ENCODE measurements at places on chromosomes 7 and 10.

- DNase-seq = no peak
Measured at GRCh38 chr10:65112573-65112972, 1591.4 kb downstream of the REEP3 start.

GRCh38 chr10:114779803-114780576 lies 41.6 kb upstream of the FHIP2A start:
- DNase-seq = no peak

DNA sequence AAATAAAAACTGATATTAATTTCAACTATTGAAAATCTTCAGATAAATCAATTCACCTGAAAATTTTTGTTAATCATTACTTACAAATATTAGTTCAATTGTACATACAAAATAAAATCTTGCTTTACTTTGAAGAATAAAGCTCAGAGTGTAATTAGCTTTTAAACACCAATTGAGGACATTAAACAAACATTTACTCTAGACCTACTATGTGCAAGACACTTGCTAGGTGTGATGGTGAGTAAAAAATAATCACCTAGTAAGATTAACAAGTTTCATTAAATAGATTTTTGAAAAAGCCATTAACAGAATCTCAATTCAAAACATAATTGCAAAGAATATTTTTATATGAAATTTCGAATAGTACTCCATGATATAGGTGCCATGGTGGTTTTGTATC lies 3.9 kb upstream of the MLLT10 start:
- no peak for DNase-seq

DNA sequence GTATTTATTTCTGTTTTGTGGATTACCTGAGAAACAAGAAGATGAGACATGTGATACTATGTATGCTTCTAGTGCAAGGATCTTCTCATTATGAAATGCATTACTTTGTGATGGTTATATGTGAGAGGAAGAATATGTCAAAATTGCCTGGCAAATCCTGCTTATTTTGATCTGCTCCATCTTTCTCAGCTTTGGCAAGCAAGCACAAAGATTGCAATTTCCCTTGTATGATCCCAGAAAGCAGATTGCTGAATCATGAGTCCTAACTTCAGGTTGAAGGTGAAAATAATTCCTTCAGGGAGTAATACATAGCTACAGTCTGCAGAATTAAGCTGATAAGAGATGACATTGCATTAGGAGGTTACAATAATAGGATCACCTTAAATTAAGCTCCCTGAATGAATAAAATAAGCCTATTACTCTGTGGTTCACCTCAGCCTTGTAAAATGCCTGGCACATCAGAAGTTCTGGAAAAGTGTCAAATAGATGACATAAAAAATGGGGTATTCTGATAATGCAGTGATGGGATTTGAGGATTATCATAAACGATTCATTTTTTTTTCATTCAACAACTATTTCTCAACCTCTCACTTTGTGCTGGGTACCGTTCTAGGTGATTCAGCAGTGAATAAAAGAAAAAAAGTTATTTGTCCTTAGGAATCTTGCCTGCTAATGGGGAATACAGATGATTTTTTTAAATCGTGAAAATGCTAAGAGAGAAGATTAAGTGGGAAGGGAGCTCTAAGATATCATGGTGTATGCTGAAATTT lies 120.7 kb downstream of the CHN2 start:
- no peak for DNase-seq

DNA sequence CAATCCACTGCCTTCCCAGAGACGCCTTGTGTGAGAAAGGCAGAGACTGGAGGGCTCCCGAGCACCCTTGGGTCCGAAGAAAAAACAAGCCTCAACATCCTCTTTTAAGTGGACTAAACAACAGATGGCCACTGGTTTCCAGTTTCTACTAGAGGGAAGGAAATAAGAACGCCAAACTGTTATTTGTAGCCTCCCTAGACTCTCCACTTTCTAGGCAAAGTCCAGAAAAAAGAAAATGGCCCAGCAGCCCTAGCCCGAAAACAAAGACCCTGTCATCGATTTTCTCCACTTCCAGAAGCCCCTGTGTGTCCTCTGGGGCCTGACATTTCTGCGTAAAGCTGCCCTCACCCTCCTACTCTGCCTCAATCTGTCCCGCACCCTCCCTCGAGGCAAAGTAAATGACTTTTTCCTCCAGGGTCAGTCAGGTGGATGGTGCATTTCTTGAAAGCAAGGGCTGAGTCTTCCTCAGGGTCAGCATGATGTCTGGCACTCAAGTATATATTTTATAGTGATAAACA lies 6.0 kb downstream of the RGS10 start:
- DNase-seq = no peak

DNA sequence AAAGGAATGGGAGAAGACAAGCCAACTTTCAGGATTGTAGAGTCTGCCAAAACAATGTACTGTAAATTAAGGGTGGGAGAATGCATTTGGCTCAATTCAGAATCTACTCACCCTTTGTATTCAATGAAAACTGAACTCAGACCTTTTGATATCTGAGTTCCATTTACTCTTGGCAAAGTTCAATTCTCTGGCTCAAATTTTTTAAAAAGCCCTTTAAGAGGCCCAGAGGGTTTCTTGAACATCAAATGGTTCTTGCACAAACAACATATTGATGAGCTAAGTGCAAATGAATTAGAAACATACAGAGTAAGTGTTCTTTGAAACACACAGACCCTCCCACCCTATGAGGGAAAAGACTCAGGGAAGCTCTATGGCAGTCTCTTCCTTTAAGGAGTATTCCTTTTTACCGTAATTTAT lies 5.2 kb upstream of the XPNPEP1 start:
- DNase-seq = no peak

- DNase-seq = no peak
Measured at GRCh38 chr7:128530855-128531104, 54.2 kb downstream of the METTL2B start.

- DNase-seq = no peak
Measured at GRCh38 chr7:87328281-87328680, 17.2 kb upstream of the CROT start.

DNA sequence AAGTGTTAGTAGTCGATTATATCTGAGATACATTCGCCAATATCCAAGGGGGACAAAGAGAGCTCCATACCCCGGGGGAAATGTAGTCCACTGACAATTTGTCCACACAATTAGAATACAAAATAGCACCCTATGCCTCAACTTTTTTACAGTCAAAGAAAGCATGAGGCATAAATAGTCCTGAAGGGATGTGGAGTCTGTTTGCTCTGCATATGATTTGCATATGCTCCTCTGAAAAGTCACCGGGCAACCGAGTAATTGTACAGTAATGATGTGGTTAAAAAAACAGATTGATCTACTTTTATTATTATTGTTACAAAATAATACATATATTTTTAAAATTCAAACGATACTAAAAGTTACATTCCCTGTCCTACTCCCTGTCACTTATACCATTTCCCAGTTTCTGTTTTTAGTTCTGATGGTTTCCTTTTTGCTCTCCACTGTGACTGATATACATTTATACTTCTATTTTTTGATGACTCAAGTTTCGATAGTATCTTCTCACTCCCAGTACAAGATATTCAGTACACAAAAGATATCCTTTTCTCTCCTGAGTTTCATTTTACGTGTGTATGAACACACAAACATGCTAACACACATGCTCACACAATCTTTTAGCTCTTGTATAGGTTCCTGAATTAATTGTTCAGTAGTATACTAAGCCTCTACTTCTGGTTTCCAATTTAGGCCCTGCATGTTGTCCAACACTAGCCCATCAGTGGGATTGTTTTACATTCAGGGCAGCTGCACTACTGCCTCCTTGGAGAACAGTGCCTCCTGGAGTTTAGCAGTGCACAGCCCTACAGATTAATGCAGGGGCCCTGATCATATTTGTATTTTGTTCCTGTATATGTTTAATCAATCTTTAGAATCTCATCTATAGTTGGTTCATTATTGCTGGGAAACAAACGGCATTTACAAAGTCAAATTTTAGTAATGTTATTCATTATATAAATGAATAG lies 130.9 kb downstream of the TES start:
- no peak for DNase-seq

DNA sequence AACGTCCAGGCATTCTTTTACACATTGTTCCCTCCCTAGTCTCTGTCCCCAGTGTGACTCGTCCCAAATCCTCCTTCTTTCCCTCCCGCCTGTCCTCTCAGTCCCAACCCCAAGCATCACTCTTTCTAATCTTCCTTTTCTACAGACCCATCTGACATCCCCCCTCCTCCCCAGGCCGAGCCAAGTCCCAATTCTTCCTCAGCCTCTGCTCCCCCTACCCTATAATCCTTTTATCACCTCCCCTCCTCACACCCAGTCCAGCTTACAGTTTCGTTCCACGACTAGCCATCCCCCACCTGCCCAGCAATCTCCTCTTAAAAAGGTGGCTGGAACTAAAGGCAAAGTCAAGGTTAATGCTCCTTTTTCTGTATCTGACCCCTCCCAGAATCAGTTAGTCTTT lies 95.1 kb downstream of the MACC1 start:
- no peak for DNase-seq

DNA sequence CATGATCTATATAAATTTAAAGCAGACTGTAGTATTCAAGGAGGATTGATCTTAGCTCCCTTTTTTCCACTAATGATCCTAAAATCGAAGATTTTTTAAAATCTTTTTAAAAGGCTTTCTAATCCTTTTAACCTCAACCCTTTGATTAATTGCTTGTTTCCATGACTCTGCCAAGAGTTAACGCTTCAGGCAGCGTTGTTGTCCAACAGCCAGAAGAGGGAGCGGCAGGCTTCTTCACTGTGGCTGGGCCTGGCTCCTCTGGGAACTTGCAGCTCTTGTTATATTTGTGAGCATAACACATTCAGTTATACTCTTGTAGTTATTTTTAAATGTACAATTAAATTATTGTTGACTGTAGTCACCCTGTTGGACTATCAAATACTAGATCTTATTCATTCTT lies 26.3 kb downstream of the CRCP start:
- DNase-seq = no peak

GRCh38 chr7:115332691-115333090 lies 410.8 kb downstream of the MDFIC start:
- DNase-seq = no peak

- no peak for DNase-seq
Measured at GRCh38 chr10:128461991-128462390, 335.8 kb upstream of the MKI67 start.

GRCh38 chr10:61406242-61406641 lies 46.9 kb downstream of the TMEM26 start:
- no peak for DNase-seq

DNA sequence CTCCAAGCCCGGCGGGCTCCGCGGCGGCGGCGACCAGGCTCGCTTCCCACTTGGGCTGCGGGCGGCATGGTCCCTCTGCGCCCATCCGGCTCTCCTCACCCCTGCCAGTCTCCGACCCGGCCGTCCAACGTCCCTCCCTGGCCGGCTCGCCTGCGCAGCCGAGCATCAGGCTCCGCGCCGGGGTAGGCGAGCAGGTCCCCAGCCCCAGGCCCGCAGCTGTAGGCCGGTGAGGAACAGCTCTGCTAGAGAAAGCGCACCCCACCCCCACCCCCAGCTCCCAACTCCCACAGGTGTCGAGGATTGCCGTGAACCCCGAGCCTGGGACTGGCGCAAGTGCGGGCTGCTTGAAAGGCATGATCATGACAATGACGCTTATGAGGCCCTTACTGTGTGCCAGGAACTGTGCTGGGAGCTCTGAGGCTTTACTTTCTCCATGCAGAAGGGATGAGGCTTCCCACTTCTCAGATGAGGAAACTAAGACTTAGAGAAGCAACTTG lies 20.8 kb upstream of the PAX2 start:
- no peak for DNase-seq

- DNase-seq = no peak
Measured at GRCh38 chr10:71863203-71863602, 12.2 kb upstream of the PSAP start.

- no peak for DNase-seq
Measured at GRCh38 chr7:149792220-149792595, 18.8 kb upstream of the ZNF467 start.

DNA sequence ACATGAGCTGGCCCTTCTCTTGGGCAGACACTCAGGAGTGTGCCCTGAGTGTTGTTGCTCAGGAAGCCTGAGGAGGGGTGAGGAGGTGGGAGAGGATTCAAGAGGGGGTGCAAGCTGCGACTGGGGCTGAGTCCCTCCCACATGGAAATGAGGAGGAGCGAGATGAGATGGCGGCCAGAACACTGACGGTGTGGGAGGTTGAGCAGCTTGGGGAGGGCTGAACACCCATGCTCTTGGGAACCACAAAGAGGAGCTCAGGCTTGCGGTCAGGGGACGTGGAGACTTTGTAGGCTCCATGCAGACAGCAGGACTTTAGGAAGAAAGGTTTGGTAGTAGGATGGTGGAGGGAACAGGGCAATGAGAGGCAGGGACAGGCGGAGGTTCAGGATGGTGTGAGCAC lies 163.2 kb upstream of the SHH start:
- peak; percentile 24 for DNase-seq

DNA sequence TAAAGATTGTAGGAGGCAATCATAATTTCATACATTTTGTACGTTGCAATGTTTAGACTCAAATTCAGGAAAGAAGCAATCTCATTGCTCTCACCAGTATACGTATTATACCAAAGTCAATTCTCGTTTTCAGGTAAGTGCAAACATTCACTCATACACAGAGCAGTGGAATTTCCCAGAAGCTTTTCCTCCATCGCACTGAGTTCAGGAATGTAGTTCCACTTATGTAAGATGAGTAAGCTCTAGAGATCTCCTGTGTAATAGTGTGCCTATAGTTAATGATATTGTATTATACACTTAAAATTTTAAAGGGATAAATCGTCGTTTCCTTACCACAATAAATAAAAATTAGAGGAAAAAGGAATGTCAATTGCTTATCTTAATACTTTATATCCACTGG lies 470.8 kb upstream of the KCND2 start:
- DNase-seq = no peak

- DNase-seq = no peak
Measured at GRCh38 chr7:127911968-127912511, 119.2 kb downstream of the LRRC4 start.

- DNase-seq = no peak
Measured at GRCh38 chr7:11767148-11767547, 64.8 kb downstream of the THSD7A start.

- DNase-seq = no peak
Measured at GRCh38 chr10:13830385-13830784, 243.6 kb downstream of the PRPF18 start.

- no peak for DNase-seq
Measured at GRCh38 chr7:68629-69028, 123.7 kb upstream of the FAM20C start.

- DNase-seq = no peak
Measured at GRCh38 chr10:81679291-81679690, 195.7 kb upstream of the NRG3 start.

GRCh38 chr10:90174531-90174930 lies 473.1 kb downstream of the KIF20B start:
- no peak for DNase-seq

DNA sequence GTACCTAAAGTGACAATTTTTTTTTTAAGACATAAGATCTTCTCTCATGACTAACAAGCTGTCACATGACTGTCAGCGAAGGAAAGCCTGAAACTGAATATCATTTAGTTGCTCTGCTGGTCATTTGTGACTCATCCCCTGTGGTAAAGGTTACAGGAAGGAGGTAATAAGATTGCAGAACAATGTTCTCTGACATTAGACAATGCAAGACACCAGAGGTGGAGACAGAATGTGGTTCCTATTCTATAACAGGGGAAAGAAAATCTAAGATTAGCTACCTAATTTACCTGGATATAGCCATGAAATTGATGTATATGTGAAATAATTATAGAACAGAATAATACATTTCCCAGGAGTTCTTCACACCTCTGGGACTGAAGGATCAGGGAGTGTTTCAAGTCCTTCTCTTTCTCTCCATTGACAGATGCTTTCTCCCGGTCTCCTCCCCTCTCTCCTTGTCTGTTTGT lies 47.7 kb downstream of the LRGUK start:
- DNase-seq = no peak

Data from activated CD8-positive, alpha-beta memory T cell treated with anti-CD3 and anti-CD28 coated beads for 24 hours (primary cell).